ENCODE measurements at places on chromosomes 7 and 10. TPM values are rescaled to one million over a fixed set of nuclear protein-coding genes. Genes with fewer than 3 reads are reported as not detected.

- no peak for DNase-seq
Measured at GRCh38 chr10:22716943-22717342, 2.6 kb upstream of the PIP4K2A start.

DNA sequence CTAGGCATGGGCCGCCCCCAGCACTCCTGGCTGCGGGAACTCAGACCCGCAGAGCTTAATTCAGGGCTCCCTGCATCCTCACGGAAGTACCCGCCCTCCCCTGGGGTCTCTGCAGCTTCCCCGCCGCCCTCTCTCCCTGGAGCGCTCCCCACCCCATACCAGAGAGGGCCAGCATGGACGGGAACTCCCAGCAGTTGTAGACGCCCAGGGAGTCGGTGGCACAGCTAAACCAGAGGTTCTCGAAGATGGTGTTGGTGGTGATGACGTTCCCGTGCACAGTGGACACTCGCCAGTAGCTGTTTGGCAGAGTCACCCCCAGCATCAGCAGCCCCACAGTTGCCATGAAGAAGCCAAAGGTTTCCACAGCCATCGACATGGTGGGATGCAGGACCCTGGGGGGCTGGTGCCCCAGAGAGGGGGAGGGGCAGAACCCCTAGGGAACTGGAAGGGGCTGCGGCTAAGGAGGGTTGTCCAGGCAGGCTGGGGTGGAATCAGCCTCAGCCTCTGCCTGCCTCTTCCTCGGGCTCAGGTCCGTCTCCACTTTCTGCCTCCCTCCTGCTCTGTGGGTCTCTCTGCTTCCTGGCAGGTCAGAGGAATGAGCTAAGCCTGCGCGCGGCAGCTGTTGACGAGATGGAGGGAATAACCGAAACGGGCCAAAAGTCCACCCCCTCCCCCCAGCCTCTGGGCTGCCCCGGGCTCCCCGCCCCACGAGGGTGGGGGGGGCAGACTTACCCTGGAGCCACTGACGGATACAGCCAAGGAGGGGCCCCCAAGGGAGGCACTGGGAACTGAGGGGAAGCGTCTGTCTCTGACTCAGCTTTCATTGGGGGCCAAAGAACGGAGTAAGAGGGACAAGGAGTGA is at the start of gene CLDN15:
TSS of gene CLDN15 (minus strand) at position 597 of the 862 bp plus-strand sequence. CDS start at position 376, 221 bp downstream.
- peak; percentile 83 for DNase-seq

- peak; percentile 56 for DNase-seq
Measured at GRCh38 chr10:107094824-107095522, 69.5 kb downstream of the SORCS1 start.

DNA sequence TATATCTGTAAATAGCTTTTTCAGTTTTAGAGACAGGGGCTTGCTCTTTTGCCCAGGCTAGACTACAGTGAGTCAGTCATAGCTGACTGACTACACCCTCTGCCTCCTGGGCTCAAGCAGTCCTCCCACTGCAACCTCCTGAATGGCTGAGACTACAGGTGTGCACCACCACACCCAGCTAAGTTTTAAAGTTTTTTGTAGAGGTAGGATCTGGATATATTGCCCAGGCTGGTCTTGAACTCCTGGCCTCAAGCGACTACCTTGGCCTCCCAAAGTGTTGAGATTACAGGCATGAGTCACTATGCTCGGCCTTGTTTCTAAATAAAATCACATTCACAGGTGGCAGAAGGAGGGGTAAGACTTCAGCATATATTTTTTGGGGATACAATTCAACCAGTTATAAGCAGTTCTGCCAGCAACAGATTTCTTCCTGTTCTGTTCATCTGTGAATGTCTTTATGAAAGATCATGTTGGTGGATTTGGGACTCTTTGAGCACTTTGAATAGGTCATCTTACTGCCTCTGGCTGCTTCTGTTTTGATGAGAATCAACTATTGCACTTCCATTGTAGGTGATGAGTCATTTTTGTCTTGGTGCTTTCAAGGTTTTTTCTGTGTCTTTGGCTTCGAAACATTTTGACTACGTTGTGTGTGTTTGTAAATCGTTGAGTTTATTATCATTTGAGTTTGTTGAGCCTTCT is 15.7 kb downstream of the RBM33 start:
- no peak for DNase-seq

DNA sequence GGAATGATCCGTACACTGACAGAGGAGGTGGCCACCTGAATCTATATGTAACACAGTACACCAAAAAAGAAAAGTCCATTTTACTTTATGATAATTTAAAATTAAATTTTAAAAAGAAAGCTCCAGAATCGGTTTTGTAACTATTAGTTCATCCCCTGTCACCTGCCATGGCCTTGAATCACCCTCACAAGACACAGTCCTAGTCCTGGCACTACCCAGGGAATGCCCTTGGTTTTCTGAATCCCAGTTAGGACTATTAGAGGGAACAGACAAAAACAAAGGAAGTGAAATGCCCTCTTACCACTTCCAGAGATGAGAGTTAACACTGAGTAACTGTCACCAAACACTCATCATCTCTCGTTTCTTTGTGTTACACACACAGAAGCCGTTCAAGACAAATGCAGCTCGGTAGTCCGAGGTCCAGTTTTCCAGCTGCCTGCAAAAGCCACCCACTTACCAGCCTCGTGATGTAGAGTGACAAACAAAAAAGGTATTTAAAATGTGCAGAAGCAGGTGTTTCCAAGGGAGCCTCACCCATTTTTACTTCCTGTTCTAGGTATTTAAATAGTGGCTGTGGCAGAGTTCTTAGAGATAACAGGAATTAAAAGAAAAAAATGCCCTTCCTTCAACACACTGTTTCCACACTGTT is 6.1 kb downstream of the PTPRN2 start:
- no peak for DNase-seq

- DNase-seq = no peak
Measured at GRCh38 chr10:58341947-58342346, 7.1 kb downstream of the UBE2D1 start.

UCN3 gene
- total RNA-seq = not detected

PRSS1 gene
- total RNA-seq = 19.7 TPM

RSPH10B gene
- total RNA-seq = 0.13 TPM

GBX1 gene
- not detected for total RNA-seq

Measured in left lobe of liver (tissue), 2 donors.